AG08395 (cell line): ENCODE measurements at places on chromosomes 13 and 19.
A peak's percentile ranks its signal among the peaks of the same experiment; 100 is the strongest.

GRCh38 chr19:37899966-37900365 is 6.4 kb downstream of the WDR87 start:
- DNase-seq, result no peak

- DNase-seq, result no peak
Observed at GRCh38 chr19:39827216-39827615, 6.7 kb downstream of the DYRK1B start.

GRCh38 chr19:55529636-55530234 is 7.2 kb downstream of the SBK2 start:
- no peak for DNase-seq

DNA sequence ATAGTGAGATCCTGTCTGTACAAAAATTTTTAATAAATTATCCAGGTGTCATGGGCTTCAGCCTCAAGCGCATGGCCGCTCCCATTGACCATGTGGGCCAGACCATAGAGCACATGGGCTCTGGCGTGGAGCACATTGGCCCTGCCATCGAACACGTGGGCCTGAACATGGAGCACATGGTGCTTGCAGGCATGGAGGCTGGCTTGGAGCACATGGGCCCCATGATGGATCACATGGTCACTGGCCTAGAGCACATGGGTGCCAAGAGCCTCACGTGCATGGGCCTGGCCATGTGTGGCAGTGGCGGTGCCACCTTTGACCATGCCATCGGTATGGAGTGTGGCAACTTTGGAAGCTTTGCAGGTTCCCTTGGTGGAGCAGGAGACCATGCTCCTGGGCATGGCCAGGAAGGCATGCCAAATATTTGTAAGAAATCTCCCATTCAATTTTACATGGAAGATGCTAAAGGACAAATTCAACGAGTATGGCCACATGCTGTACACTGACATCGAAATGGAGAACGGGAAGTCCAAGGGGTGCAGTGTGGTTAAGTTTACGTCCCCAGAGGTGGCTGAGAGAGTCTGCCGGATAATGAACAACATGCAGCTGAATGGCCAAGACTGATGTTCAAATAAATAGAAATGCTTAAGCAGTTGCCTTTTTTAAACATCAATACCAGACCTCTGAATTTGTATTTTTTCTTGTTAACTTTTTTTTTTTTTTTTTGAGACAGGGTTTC is 21.3 kb upstream of the SLC1A5 start:
- no peak for DNase-seq

DNA sequence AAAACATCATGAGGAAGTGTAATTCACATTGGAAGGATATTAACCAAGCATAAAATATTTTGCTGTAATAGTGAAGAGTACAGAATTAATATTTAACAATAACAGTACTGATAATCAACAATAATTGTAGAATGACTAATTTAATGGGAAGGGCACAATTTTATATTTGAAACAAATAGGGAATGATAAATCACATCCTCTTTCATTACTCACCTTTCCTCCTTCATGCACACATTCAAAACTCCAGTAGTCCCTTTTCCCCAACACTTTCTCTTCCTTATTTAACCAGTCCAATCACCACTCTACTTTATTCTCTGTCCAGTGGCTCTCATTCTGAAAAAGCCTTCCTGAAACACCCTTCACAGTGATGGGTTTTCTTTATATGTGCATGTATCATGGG is 110.8 kb upstream of the POSTN start:
- DNase-seq, result no peak

- peak; percentile 74 for DNase-seq
Observed at GRCh38 chr13:43830497-43830881, 43.7 kb upstream of the ENOX1 start.

DNA sequence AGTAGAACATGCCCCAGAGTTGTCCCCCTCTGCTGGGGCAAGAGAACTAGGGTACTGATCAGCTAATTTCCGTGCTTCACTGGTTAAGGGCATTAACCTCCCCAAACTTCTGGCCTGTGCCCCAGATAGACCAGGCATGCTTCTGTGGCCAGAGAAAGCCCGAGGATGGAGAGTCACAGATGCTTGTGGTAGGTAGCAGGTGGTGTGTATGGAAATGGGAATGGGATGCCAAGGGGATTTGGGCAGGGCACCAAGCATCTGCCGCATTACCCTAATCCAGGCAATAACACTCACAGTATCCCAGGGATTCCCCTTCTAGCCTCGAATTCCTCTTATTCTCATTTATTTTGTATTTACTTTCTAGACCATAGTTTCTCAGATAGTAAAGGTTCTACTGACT is 124.8 kb upstream of the KLF12 start:
- DNase-seq, result no peak

GRCh38 chr13:73092829-73093228 is 34.0 kb downstream of the KLF5 start:
- no peak for DNase-seq

DNA sequence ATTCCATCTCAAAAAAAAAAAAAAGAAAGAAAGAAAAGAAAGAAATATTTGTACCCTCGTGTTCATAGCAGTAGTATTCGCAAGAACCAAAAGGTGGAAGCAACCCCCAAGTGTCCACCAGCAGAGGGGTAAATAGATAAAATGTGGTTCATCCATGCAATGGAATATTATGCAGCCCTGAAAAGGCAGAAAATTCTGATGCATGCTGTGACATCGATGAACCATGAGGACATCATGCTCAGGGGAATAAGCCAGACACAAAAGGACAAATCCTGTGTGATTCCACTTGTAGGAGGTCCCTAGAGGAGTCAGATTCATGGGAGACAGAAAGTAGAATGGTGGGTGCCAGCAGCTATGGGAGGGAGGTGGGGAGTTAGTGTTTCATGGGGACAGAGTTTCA is 6.4 kb upstream of the LRRC8E start:
- no peak for DNase-seq

DNA sequence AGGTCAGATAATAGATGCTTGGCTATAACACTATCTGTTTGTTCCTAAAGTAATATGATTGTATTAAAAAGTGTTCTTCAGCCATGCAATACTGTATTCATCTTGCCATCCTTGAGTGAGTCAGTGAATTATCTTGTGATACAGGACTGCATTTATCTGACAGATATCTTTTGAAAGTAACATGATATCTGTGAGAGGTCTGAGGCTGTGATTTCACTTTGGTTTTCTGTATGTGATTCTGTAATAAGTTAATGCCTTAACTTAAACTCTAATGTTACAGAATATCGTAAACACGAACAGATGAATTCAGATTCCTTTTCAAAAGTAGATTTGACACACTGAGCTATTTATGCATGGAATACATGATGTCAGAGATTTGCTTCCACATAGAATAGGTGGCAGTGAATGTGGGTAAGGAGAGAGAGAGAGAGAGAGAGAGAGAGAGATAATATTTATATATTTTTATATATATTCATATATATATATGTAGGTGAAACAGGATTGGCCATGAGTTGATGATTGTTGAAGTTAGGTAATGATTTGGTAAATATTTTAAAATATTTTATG is 97.9 kb upstream of the RNF113B start:
- DNase-seq, result no peak

- no peak for DNase-seq
Observed at GRCh38 chr19:30272554-30272953, 99.6 kb upstream of the ZNF536 start.

DNA sequence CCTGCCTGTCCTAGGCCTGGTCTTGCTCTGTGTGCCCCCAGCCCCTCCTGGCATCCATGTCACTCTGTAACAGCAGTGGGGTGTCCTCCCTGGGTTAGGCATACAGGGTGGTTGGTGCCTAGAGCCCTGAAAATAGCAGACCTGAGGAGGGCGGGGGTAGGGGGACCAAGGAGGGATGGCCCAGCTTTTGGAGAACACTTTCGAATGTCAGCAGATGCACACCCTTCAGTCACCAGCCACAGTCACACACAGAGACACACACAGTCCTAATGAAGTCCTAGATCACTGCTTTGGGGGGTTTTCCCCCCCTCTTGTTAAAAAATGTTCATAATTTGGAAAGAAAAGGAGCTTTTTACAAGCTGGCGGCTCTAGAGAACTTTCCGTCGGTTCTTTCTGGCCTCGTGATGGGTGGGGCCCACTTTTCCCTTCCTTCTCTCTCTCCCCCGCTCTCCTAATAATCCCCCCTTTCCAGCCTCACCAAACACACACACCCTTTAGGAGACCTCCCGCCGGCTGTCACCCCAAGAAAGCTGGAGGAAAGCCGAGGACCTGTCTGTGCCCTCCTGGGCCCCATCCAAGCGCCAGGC is 47.9 kb downstream of the LYL1 start:
- DNase-seq, result no peak
